ENCODE measurements at places on chromosomes 6 and 20. TPM values are rescaled to one million over a fixed set of nuclear protein-coding genes. Genes with fewer than 3 reads are reported as not detected.

Gene PROKR2
- total RNA-seq: not detected

Gene NNAT
- total RNA-seq: 0.26 TPM

Gene HDGFL1
- not detected for total RNA-seq

Gene C20orf141
- total RNA-seq: not detected

Measured in bronchial smooth muscle cell (primary cell).